ENCODE measurements at places on chromosomes 3 and 15.
A peak's percentile ranks its signal among the peaks of the same experiment; 100 is the strongest.

DNA sequence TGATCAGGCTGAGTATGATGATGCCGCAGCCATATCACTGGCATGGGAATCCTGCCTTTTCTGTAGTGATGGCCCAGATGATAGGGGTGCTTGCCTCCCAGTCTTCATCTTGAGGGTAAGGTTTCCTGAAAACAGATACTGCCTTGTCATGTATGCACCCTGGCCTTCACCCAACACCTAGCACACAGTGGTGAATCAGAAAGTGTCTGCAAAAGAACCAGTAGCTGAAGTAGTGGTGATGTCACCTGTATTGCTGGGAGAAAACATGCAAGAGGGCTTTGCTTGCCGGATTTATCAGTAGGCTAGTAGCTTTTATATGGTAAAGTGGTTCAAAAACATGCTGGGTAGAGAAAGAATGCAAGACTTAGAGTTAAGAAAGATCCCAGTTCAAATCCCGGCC is 419.8 kb upstream of the WNT5A start:
- no peak for DNase-seq

GRCh38 chr3:78941587-78941986 is 826.2 kb downstream of the ROBO1 start:
- DNase-seq, result no peak

GRCh38 chr15:39302936-39303335 is 277.9 kb upstream of the THBS1 start:
- DNase-seq, result no peak

DNA sequence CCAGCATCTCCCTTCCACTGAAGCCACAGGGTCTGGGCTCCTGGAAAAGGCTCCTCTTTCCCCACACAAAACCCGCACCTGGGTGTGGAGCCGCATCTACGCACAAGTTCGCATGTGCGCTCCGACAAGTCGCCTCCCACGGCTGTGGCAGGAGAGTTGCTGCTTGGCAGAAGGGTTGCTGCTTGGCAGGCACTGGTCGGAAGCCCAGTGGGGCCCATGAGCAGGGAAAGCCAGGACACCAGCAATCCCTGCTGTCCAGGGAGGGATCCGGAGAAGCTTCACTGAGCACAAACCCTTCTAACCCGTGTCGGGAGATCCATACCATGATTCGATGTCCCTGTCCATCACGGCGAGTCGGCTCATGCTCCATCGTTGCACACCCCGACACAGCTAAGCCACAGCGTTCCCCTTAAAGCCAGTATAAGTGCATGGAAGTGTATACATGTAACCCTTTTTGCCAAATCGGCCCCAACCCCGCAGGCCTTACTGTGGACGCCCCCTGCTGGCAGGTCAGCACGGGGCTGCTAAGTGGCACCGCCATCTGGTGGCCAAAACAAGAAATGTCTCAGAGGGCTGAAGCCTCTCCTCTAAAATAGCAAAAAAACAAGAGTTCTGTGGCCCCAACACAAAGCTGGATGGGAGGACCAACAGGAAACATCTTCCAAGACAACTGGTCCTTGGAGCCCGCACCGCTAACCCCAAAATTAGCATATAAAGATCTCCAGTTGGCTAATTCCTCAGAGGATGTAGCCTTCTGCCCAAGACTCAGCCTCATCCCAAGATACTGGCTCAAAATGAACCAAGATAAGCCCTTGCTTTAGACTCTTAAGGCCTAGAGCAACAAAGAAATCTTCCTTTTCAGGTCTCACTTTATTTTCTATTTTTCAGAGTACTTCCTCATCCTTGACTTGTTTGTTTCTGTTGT is 8.3 kb downstream of the ANKRD63 start:
- peak; percentile 73 for DNase-seq

- DNase-seq, result no peak
Measured at GRCh38 chr3:90016555-90016954, 909.1 kb downstream of the EPHA3 start.

GRCh38 chr15:33001926-33002325 is 192.6 kb downstream of the FMN1 start:
- DNase-seq, result no peak

DNA sequence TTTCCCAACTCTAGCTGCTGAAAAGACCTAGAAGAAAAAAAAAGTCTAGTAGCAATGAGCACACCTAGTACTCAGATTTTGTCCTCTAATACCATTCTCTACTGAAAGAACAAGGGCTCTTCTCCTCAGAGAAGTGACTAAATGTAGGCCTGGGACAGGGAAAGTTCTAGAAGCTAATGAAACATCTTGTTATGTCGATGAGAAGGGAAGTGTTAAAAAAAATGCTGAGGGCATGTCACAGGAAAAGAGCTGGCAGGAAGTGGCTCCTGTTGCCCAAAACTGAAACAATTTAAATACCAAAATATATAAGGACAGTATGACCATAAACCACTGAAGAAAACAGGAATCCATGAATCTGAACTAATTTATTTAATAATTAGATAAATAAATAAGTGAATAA is 581.4 kb upstream of the TBL1XR1 start:
- no peak for DNase-seq

DNA sequence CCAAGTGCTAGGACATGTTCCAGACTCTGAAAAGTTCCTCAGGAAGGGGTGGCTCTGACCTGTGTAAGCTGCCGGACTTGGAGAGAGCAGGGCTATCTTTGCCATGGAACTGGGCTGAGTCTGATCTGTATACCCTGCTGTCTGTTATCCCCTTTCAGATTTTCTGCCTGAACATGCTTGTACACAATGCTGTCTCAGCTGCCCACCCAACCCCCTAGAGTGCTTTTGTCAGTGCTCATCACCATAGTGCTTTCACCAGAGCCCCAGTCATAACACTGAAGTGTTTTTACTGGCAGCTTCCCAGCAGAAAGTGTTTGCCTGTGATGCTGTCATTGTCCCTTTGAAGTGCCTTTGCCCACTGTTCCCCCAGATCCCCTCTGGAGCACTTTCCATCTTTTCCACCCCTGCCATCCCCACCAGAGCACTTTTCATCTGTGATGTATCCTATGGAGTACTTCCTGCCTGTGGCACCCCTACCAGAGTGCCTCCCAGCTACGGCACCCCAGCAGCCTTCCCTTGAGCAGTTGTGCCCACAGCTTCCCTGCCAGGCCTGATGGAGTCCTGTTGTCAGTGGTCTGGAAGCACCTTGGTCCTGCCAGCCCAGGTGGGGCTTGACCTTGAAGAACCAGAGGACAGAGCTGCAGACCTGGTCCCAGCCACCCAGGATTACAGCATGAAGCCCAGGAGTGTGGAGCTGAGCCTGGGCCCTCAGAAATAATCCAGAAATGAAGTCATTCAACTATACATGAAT is 397.7 kb downstream of the DIPK2A start:
- no peak for DNase-seq

DNA sequence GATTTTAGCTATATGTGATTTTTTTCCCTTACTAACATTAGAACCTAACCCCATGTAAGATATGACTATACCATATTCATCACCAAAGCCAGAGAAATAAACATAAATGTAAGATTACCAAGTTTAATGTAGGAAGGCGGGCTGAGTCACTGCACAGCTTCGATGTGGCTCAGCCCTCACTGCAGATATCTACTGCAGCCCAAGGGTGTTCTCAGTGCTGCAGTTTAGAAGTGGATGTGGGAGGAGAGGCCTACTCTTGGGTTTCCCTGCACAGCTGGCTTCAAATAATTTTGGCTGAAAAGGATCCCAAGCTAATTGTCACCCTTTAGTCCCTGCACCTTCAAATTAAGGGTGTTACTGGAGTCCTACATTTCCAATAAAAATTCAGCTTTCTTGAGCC is 9.3 kb downstream of the ARPP19 start:
- DNase-seq, result peak; percentile 43

- DNase-seq, result no peak
Measured at GRCh38 chr3:44132061-44132460, 109.6 kb upstream of the TOPAZ1 start.

- no peak for DNase-seq
Measured at GRCh38 chr3:101212730-101213129, 107.6 kb downstream of the IMPG2 start.

DNA sequence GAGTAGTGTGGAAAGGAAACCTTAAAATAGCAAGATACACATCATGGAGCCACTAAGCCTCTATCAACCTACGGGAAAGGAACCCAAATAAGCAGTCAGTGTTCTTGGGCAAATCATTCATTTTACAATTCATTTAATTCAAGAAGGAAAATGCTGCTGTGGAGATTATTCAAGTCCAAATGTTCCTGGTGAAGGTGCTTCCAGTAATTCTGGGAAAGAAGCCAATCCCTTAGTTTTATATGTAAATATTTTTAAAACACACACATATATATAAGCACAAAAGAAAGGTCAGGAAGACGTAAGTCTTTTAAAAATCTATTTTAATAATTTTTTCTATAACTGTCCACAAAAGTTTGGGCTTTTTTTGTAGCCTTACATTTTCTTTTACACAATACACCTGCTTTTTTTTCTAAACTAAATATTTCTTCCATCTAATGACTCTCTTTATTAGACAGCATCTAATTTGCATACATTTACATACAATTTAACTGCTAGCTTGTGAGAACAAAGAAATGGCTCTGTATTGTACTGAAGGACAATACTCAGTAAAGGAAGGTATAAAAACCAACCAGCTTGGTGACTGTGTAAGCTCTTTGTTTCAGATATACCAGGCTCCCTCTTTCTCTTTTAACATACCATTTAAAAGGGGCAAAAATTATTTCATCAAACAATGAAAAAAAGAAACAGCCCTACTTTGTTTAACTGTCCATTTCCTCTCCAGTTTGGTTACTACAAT is 269.5 kb downstream of the ZBTB20 start:
- DNase-seq, result no peak

DNA sequence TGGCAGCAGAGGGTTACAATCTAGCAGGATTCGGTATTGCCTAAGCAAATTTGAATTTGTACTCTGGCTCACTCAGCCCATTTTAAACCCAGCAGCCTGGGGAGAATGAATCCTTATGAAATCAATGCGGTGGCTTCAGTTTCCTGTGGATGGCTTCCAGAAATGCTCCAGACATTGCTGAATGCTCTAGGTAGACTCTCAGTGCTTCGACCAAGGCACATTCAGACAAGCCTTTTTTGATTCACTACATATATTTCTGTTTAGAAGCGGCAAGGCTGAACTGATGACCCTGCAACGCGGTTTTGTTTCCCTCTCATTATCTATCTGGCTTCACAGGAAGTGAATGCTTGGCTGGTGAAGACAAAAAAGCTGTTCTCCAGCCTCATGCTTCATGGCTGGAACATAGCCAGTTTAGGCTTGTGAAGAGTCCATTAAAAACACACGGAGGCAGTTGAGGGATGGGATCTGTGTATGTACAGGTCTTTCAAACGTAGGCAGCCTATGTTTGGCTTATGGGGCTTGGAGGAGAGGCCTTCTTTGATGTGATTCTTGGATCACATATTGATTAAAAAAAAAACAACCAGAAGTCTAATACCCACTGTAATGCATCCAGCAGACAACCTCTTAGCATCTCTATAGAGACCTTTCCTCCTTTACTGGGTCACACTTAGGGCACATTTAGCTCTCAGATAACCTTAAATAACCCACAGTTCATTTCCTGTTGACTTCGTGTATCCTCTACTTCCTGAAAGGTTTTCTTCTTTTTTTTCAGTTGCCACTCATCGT is 400.2 kb upstream of the TBL1XR1 start:
- DNase-seq, result no peak

- DNase-seq, result no peak
Measured at GRCh38 chr3:114962189-114962588, 184.9 kb downstream of the ZBTB20 start.

GRCh38 chr15:47135267-47135666 is 582.0 kb upstream of the SEMA6D start:
- DNase-seq, result no peak

DNA sequence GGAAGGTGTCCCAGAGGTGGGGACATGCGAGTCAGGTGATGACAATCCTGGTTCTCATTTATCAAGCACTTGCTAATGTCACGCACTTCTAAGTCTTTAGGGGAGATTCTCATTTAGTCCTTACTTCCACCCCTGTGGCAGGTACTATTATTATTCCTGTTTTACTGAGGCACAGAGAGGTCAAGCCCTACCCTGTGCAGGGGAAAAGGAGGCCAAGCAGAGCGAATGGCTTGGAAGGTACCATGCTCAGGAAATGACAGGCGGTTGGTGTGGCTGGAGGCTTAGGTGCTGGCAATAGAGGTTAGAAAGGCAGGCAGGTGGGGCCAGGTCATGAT is 268.9 kb downstream of the UACA start:
- DNase-seq, result no peak

DNA sequence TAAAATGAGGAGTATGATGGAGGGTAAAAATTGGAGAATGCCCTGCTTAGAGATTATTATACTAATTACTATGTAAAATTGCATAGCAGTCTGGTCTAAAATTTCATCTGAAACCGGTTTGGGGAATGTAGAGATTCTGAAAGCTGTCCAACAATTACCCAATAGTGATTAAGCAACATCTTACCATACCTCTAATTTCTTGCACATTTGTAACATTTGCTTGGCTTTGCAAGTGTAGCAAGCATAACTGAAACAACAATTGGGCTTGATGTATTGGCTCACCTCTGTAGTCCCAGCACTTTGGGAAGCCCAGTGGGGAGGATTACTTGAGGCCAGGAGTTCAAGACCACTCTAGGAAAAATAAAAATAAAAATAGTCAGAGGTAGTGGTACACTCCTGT is 17.4 kb downstream of the AADACL2 start:
- DNase-seq, result no peak

GRCh38 chr3:67774676-67775075 is 120.3 kb upstream of the SUCLG2 start:
- DNase-seq, result no peak

DNA sequence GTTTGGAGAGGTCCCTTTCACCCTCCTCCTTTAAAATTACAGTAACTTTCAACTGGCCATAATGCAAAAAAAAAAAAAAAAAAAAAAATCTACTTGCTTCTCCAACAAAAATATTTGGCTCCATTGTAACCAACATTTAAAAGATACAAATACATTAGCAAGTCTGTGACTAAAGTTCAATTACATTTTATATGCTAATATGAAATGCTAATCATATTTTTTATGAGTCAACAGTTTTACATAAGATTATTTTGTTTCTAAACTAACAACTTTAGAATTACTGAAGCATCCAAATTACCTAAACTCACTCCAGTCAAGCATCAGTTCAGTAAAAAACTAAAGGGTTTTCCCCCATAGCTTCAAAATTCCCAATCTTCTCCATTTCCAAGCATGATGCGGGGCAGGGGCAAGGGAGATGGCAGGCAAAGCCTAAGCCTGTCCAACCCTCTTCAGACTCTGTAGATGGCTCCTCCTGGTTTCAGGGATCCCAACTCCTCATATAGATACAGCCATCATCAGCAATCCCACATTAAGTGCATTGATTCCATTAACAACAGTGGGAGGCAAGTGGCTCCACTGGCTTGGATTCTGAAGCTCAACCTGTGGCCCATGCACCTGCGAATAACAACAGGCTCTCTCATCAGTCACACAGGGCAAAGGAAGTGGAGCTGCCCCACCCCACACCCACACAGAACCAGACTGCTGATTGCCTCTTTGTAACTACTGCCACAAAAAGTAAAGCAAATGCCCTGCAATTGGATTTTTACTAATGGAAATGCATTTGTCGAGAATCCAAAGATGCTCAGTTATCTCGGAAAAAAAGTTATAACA is 15.0 kb downstream of the SFMBT1 start:
- DNase-seq, result no peak

- DNase-seq, result no peak
Measured at GRCh38 chr3:79618883-79619282, 148.9 kb downstream of the ROBO1 start.

Measured in stimulated activated CD4-positive, alpha-beta T cell treated with anti-CD3 and anti-CD28 coated beads, Interleukin-15, amount 100 ng/mL, for 48 hours (primary cell).